ENCODE measurements at places on chromosomes 3 and 15.

GRCh38 chr15:67080900-67081431 is 15.6 kb downstream of the SMAD3 start:
- no peak for DNase-seq

- no peak for DNase-seq
Measured at GRCh38 chr3:133926736-133927539, 31.3 kb upstream of the RAB6B start.

GRCh38 chr3:20574746-20575145 is 388.7 kb upstream of the SGO1 start:
- no peak for DNase-seq

DNA sequence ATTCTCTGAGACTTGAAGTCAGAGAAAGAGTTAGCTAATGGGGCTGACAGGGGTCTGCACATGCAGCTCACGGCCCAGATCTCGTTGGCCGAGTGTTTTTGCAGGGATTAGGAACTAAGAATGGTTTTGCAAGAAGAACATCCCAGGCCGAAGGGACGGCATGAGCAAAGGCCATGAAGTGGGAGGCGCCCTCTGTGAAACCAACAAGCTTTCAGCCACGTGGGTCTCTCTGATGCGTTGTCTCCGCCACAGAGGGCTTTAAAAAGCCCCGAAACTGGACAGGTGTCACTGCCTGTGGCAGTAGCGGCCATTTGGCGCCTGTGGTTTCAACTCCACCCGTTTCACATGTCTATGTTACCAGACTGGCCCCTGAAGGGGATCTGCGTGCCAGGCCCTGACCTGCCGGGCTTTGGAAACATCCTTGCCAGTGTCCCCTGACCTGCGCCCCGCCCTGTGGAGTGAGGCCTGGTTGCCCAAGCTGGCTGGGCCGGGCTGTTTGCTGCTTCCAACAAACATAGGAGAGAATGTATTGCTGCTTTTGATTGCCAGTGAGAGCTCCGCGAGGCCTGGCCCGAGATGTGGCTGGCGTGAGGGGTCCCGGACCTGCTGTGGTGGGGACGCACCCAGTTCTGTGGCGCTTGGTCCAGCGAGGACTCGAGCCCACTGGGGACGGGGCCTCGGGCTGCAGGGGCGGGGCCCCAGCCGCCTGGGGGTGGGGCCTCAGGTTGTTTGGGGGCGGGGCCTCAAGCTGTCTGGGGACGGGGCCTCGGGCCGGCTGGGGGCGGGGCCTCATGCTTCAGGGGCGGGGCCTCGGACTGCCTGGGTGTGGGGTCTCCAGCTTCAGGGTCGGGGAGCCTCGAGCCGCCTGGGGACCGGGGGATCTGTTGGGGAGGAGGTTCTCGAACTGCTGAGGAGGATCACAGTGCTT is 30.4 kb downstream of the GOLGA6L2 start:
- DNase-seq = no peak

DNA sequence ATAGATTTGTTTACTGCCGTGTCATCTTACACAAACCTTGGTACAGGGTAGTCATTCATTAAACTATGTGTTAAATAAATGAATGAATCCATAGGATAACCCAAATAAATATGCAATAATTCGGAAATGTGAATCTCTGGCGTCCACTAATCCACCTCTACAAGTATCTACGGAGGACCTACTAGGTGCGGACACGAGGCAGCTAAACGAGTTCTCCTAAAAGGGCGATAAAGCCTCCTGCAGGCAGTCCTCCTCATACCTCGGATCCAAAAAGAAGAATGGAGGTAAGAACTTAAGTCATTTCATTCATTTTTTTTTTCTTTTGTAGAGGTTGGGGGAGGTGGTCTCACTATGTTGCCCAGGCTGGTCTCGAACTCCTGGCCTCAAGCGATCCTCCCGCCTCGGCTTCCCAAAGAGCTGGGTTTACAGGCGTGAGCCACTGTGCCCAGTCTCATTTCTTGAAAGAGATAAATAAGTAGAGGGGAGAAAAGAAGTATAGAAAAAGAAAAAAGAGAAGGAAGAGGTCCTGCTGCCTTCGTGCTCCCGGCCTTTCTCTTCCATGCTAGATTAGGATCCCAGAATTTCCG is 706 bp upstream of the RPL35A start:
- no peak for DNase-seq

DNA sequence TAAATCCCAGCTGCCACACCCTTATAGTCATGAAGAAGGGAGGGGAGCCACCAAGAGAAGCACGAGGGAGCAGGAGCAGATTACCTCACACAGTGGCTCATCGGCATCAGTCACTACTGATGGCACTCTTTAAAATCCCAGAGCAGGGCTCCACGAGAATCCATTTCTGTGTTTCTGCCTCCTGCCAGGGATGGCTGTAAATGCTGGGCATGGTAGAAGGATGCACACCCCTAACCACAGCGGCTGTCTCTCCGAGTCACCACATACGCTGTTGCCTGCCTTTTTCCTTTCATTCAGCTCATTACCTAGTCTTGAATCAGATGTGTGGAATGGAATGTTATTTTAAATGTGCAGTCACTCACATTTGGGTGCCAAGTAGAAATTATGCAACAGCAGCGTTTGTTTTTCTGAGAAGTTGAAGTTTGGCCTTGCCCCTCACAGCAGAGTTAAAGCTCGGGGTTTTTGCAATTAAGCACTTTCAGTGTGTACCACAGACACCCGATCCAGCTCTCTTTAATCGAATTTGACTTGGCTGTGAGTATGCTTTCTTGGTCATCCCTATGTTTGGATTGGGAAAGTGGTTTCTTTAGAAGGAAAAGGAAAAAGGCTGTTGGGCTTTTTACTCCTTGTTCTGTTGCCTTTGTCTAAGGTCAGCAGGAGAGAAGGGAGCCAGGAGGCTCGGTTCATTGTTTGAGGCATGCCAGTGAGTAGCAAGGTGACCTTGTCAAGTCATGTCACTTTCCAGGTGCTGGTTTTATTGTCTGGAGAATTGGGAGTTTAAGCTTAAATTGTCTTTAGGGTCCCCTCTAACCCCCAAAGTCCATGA is 284.2 kb upstream of the TPM1 start:
- no peak for DNase-seq

DNA sequence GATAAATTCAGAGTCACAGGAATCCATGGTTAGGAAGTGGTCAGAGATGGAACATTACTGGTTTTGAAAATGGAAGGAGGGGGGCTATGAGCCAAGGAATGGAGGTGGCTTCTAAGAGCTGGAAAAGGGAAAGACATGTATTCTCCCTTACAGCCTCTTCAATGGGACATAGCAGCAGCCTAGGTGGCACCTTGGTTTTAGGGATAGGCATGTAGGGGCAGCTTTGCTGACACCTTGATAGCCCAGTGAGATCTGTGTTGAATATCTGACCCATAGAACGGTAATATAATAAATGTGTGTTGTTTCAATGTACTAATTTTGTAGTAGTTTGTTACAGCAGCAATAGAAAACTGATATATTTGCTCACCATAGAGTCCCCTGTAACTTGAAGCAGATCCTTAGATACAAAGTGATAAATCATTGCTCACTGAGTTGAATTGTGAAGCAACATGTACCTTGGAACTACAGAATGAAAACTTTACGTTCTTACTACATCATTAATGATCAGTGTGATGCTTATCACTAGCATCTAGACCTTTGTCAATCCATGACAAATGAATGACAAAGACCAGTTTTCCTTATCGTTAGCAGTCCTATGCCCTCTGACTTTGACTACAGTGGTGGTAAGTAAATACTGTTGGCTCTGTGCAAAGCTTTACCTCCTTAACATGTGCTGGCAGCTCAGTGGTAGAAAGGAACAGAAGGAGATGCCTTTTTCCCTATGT is 53.8 kb downstream of the TMEM45A start:
- DNase-seq = no peak

GRCh38 chr15:60590935-60591495 is 112.1 kb upstream of the ICE2 start:
- no peak for DNase-seq

Data from stimulated activated CD8-positive, alpha-beta memory T cell treated with anti-CD3 and anti-CD28 coated beads, Interleukin-4, amount 100 ng/mL, for 1 hour (primary cell).